ENCODE measurements at places on chromosomes 7 and 10.

GRCh38 chr10:11192304-11193000 lies 174.8 kb downstream of the CELF2 start:
- no peak for DNase-seq

DNA sequence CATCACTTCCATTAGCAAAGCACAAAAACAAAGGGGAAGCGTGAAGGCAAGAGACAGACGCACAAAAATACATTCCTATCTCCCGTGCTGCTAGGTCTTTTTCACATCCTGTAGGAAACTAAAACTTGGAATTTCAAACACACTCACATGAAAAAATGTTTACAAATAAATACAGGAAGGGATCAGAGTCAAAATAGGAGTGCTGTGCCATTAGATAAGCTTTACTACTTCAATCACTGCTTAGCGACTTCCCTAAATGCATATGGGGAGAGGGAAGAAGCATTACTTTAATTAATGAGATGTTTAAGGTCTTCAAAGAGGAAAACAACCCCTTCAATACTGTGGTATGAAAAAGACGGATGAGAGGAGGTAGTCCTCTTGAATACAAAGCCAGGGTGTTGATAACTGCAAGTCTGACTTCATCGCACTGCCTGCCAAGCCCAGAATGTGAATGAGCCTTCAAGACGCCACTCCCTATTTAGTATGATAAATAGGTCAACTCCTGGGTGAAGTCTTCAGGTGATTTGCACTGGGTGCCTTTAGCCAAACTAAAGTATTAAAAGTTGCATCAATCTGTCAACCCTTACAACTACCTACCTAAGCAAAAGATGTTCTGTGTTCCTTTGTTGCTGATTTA lies 13.9 kb downstream of the PARD3 start:
- no peak for DNase-seq

GRCh38 chr7:55081472-55082227 lies 62.8 kb downstream of the EGFR start:
- DNase-seq: no peak

- DNase-seq: no peak
These were observed 141.7 kb downstream of the EGFR start for GRCh38 chr7:55160539-55160938.

DNA sequence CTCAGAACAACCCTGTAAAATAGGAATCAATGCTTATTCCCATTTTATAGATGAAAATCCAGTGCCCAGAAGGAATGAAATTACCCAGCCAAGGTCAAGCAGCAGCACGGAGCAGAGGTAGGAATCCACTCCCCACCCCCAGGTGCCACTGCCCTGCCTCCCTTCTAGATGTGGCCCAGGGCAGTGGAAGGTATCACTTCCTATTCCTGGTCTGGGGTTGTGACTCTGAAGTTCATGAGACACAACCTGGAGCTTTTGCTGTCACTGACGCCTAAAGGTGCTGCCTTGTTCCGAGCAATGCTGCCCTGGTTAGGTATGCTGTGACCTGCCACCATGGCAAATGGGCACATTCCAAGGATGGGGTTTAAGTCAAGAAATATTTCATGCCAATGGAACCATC lies 53.6 kb downstream of the PIK3AP1 start:
- no peak for DNase-seq

DNA sequence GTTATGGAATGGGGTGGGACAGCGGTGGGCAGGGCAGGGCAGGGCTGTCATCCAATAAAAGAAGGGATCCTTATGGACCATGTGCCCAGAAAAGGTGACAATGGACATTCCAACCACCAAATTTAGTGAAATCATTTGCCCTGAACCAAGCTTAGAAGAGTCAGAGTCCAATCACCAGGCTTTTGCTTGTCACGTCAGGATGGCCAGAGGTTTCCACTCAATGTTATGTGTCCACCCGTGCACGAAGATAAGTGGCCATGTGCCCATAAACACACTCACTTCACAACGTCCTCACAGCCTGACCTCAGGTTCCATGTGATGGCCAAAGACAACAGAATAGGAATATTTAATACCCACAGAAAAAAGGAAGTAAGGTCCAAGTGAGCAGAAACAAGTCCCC lies 36.6 kb upstream of the PLPP4 start:
- DNase-seq: no peak

DNA sequence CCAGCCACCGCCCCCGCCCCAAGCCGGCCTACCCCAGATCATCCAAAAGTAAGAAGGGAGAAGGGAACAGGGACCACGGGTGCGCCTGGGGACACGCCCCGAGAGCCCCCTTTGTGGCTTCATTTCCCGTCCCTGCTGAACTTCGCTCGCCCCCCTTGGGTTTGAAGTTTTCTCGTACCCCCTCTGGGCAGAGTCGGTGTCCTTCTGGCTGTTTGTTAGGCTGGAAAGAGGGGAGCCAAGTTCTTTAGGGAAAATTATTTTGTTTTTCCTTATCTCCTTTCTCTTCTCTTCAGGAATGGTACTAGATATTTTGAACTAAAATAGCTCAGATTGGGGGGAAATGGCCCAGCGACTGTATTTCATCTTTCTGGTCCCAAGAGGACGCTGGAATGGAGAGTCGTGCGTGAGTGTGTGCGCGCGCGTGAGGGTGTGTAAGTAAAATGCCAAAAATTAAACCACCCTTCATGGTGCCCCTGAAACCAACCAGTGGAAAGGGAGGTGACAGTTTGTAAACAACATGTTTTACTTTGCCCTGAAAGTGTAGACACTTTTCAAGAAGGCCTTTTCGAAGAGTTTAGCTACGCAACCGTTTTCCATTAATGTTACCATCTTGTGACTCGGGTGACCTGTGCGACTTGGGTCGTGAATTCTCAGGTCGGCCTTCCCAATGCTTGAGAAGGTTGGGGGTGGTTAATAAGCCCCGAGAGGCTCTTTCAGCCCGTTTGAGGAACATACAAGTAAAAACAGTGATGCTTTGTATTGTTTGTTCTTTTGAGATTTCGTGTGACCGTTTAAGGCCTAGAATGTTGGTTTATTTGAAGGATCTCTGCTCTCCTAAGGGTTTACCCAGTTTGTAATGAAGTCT lies 694 bp downstream of the RBM20 start:
- DNase-seq: no peak

- DNase-seq: no peak
These were observed 68.5 kb upstream of the NFKB2 start for GRCh38 chr10:102327002-102327401.

GRCh38 chr10:101284101-101284743 lies 55.0 kb upstream of the LBX1 start:
- DNase-seq: no peak

GRCh38 chr7:80623503-80624252 lies 14.8 kb upstream of the CD36 start:
- no peak for DNase-seq

DNA sequence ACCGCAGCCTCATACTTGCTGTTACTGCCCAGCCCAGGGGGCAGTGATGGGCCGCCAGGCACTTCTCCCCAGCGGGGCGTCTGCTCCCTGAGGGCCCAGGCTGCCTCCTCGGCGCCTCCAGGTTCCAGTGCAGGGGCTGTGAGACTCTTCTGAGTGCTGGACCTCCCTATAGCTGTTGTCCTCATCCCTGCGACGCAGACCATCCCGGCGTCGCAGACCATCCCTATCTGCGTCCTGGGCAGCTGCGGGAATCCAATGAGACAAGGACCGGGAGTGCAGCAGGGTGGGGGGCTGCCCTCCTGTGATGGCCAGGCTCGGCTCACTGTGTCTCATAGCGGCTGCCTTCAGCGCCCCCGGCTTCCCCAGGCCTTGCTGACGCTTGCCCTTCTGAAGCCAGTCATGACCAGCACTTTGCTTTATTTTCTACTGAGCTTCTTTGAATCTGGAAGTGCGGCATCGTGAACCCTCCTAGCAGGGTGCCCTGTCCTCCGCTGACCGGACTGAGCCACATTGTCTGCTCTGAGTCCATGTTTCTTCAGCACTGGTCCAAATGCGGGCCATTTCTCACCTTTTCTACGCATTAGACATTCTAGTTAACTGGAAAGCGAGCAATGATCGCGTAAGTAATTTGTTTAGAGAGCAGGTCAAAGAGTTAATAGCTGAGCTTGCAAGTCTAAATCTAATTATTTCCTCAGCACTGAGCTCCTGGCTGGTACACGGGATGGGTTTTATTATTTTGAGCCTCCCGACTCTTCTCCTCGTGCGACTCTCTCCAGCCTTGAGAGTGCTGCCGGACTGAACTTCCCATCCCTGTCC lies 339.5 kb downstream of the WDR37 start:
- no peak for DNase-seq

GRCh38 chr7:13989949-13990305 lies 461 bp upstream of the ETV1 start:
- DNase-seq: no peak
